Mononuclear cell (primary cell): ENCODE measurements at places on chromosomes 12 and 14. TPM values are rescaled to one million over a fixed set of nuclear protein-coding genes. Genes with fewer than 3 reads are reported as not detected.

The AVPR1A gene
- 1.9 TPM for total RNA-seq

The TEDC1 gene
- total RNA-seq: 19.9 TPM

The BMAL2 gene
- total RNA-seq: 1.6 TPM

The KLHDC2 gene
- 116 TPM for total RNA-seq

The DIO2 gene
- not detected for total RNA-seq

The YAF2 gene
- total RNA-seq: 74.3 TPM

The HOXC9 gene
- total RNA-seq: not detected

The TMEM121 gene
- total RNA-seq: 1.5 TPM

The HSPB8 gene
- total RNA-seq: not detected

The C12orf76 gene
- total RNA-seq: 16.2 TPM

The WNT1 gene
- total RNA-seq: 0.10 TPM

The RDH16 gene
- total RNA-seq: 0.42 TPM

The CCDC196 gene
- total RNA-seq: not detected

The REP15 gene
- not detected for total RNA-seq

The ARMH4 gene
- total RNA-seq: 0.21 TPM

The TMPRSS12 gene
- not detected for total RNA-seq

The LTBP2 gene
- total RNA-seq: 0.42 TPM

The CCDC197 gene
- total RNA-seq: not detected

The BIN2 gene
- total RNA-seq: 211 TPM

The HRK gene
- total RNA-seq: 0.10 TPM

The NANOG gene
- total RNA-seq: not detected

The UTP20 gene
- 12.5 TPM for total RNA-seq

The MLEC gene
- total RNA-seq: 11.5 TPM
